ENCODE measurements at places on chromosomes 6 and 20. TPM values are rescaled to one million over a fixed set of nuclear protein-coding genes. Genes with fewer than 3 reads are reported as not detected.

The WFDC5 gene
- total RNA-seq = 5.2 TPM

The SAPCD1 gene
- total RNA-seq = 3.9 TPM

- DNase-seq = no peak
Measured at GRCh38 chr20:36362261-36362660, 56.1 kb downstream of the DLGAP4 start.

GRCh38 chr6:6057442-6058053 is 50.8 kb upstream of the NRN1 start:
- DNase-seq = peak; percentile 54

- no peak for DNase-seq
Measured at GRCh38 chr20:58145506-58146080, 82.9 kb downstream of the ANKRD60 start.

DNA sequence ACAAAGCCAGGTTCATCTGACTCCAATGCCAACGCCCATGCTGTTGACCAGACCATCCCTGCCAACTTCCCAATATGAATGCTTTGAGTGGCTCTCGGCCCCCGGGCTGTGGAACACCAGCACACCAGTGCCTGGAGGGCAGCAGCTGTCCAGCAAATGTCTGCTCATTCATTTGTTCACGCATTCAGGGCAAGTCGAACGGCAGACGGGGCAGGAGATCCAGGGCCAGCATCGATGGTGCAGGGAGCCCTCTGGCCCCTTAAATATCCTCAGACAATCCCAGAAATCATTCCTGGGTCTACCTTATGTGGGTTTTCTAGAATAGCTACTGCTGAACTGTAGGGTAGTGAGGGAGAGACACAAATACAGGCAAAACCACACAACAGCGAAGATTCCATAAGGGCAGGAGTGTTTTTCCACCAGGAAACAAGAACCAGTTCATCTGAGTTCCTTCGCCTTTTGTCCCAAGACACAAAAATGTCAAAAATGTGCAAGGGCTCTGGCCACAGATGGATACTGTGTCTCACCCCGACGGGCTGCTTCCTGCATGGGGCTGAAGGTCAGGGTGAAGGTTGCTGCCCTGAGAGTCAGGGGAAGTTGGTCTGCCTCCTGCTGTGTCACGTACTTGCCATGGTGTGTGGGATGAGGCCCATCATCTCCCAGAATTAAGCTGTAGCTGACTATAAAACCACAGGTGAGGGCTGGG is 15.5 kb downstream of the RIPOR3 start:
- no peak for DNase-seq

DNA sequence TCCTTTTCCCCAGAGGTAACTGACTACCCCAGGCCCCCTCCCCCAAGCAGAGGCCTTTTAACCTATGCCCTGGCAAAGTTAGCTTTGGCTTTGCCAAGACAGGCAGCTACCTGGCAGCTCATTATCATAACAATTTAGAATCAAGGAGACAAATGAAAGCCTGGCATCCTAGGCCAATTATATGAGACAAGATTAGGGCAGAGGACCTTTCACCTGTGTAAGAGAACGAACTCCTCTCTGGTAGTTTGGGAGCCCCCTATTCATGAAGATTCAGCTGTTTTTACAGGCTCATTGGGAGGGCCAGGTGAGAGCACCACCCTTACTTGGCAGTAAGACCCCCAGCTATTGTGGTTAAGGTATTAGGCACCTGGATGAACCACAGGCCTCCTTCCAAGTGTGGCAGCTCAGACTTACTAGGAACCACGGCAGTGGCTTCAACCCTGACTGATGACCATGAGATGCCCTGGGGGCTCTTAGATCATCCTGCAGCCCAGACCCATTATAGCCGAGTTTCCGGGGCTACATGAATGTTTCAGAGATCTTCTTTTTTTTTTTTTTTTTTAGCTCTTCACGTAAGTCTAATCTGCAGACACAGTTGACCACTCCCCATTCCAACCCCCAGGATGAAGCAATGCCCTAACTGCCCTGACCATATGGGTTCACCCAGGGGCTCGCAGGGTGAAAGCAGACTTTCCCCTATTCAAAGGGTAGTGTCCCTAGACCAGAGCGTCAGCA is 56.2 kb downstream of the RAB44 start:
- no peak for DNase-seq

- DNase-seq = no peak
Measured at GRCh38 chr20:4671015-4671414, 50.7 kb upstream of the PRND start.

- DNase-seq = no peak
Measured at GRCh38 chr20:53826597-53827291, 233.1 kb upstream of the ZNF217 start.

- DNase-seq = no peak
Measured at GRCh38 chr6:157272866-157273755, 50.2 kb downstream of the TMEM242 start.
